NCI-H460 (cell line): ENCODE measurements at places on chromosomes 5 and 9.

- DNase-seq, result peak; percentile 54
Observed at GRCh38 chr5:93800988-93801811, 59.8 kb upstream of the POU5F2 start.

GRCh38 chr9:93183663-93184431, at the start of gene WNK2:
WNK2 (plus strand) TSS chr9:93184139; CDS start chr9:93184930, 791 bp downstream.
- peak; percentile 33 for DNase-seq

DNA sequence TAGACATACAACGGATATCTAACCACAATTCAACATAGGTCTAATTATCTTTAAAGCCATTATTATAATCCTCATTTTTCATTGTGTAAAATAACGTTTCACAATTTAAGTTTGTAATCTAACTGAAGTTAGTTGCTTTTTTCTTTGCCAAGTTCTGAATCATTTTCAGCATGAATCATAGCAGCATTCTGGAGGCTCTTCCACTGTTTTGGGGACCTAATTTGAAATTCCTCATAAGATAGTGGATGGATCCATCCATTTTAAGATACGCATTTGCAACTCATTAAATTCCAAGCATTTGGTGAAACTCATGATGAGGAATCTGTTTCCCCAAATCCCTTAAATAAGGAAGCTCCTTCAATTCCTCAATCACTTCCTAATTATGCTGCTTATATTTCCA, 447.1 kb upstream of the CDH10 start:
- no peak for DNase-seq

DNA sequence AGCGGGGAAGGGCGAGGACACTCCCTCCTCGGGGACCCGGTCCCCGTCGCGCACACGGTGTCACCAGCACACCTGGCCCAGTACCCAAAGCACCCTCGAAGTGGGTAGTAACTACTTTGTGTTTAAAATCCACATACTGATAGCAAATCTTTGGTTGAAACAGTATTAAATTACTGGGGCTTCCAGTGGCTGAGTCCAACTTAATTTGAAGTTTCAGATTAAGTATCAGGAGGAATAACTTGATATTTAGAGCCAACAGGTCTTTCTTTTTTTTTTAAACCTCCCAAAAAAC, 615 bp downstream of the ATG10 start:
- DNase-seq, result no peak

GRCh38 chr5:149387982-149388381, 8.9 kb upstream of the IL17B start:
- DNase-seq, result no peak

GRCh38 chr5:92977846-92978540, 603.0 kb downstream of the NR2F1-AS1 start:
- DNase-seq, result no peak

DNA sequence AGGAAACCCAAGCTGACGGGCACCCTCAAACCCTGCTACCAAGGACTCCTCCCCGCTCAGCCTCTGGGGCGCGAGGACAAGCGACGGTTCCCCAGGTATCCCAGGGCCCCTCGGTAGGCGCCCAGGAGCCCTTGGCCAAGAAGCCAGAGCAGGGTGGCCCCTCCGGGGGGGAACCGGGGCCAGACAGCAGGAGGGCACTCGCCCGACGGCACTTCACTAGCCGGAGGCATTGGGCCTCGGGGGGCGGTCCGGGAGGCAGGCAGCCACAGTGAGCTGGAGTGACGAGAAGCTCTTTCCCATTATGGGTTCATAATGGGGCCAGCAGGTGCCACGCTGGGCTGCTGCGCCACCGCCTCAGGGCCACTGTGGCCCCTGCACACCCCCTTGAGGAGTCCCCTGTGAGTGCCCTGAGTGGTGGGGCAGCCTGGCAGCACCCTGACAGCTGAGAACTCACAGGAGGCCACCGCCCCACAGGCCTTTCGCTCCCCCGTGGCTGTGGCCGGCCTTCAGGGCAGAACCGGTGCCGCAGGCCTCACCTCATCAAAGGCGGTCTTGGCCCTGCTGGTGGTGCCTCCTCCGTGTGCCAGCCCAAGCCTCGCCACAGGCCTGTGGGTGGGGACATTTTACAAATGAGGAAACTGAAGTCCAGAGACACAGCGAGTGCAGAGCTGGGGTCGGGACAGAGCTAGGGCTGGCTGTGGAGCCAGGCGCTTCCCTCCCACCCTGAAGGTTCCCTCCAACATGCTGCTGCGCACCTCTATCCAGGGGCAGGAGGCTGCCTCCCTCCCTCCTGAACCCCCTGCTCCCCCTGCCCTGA, 68.7 kb downstream of the PSMB7 start:
- no peak for DNase-seq

DNA sequence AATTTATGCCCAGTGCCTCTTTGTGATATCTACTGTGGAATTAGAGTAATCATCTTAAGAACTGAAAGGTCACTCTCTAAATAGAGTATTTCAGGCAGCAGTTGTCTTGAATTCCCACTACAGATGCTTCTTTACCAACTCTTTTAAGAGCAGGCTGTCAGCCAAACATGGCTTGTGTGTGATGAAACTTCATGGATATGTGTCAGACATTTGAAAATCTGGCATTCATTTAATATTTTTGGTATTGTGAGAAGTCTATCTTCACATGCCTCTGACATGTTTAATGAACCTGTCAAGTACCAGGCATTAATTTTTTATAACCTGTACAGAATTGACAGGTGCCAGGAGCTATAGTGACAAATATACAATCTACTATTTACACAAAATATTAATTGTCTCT, 318.6 kb downstream of the CDH9 start:
- DNase-seq, result no peak

- DNase-seq, result no peak
Observed at GRCh38 chr9:27377147-27377807, 80.3 kb upstream of the EQTN start.

- DNase-seq, result peak; percentile 68
Observed at GRCh38 chr5:108345541-108346171, 36.2 kb downstream of the FBXL17 start.

- DNase-seq, result peak; percentile 7
Observed at GRCh38 chr5:31270396-31270795, 76.9 kb downstream of the CDH6 start.

- no peak for DNase-seq
Observed at GRCh38 chr9:98432134-98432533, 176.7 kb upstream of the TBC1D2 start.

GRCh38 chr5:554284-554988, 30.2 kb upstream of the SLC9A3 start:
- DNase-seq, result no peak

DNA sequence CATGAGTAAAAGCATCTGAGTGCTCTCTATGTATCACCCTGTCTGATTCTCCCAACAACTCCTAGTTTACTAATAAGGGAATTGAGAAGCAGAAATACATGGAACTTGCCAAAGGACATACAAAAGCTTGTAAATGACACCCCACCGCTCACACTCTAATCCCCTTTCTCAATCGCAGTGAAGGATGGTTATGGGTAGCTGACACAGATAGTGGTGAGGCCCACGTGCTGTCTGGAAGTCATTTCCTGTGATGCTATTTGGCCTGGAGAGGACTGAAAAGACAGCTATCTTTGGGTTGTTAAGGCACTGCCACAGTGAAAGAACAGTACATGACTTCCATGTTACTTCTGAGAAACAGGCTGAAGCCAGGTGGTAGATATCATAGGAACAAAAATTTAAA, 117.0 kb downstream of the GLIS3 start:
- DNase-seq, result no peak

GRCh38 chr9:126853667-126854066, 6.8 kb upstream of the ZBTB34 start:
- DNase-seq, result no peak

DNA sequence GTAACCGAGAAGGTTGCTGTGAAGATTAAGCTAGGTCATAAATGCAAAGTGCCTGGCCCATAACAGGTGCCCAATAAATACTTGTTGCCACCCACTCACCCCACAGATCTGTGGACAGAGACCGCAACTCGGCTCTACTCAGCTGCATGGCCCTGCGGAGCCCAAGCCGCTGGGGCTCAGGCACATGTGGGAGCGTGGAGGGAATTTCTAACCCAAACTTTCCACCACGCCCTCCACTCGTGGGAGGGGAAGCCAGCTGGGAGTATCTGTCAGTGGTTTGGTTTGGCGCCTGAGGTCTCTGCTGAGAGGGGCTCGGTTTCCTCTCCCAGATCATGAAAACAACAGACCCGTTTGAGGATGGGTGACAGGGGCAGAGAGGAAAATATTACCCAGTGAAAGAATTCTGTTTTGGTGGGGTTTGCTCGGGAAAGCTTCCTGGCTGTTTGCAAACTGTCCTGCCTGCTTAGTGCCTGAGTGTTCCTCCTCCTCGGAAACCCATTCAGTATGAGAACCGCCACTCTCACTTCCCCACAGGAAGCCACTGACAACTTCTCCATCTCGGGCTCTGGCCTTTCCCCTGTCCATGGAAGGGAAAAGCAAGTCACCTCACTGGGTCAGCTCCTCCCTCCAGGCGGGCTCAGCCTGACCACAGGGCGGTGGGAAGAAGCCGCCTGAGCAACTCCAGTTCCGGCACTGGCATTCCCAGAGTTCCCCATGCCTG, 60.1 kb downstream of the RGS3 start:
- no peak for DNase-seq

GRCh38 chr5:126521130-126521529, 73.9 kb downstream of the ALDH7A1 start:
- DNase-seq, result no peak

DNA sequence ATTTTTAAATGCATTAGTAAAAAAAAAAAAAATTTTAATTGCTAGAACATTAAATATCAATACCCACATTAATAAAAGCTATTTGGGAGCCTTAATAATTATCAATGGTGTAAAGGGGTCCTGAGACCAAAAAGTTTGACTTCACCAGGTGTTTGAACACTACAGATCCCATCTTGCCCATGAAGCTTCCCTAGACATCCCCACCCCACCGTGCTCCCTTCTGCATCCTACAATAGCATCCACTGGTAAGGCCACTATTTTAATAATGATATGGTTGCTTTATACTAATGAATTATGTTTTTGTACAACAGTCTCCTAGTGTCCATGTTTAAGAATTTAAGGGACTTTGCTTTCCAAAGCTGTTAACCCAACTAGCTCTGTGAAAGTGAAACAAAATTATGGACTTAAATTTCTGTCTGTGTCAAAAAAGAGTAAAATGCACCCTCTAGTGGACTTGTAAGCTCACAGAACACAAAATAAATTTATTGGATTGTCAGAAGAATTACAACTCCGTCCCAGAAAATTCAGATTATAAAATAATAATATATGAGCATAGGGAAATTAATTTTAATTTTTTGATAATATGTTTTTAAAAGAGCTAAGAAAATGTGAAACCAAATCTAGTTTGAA, 76.0 kb downstream of the ARL15 start:
- DNase-seq, result peak; percentile 28

- DNase-seq, result no peak
Observed at GRCh38 chr5:133864711-133865110, 103.7 kb downstream of the C5orf15 start.

DNA sequence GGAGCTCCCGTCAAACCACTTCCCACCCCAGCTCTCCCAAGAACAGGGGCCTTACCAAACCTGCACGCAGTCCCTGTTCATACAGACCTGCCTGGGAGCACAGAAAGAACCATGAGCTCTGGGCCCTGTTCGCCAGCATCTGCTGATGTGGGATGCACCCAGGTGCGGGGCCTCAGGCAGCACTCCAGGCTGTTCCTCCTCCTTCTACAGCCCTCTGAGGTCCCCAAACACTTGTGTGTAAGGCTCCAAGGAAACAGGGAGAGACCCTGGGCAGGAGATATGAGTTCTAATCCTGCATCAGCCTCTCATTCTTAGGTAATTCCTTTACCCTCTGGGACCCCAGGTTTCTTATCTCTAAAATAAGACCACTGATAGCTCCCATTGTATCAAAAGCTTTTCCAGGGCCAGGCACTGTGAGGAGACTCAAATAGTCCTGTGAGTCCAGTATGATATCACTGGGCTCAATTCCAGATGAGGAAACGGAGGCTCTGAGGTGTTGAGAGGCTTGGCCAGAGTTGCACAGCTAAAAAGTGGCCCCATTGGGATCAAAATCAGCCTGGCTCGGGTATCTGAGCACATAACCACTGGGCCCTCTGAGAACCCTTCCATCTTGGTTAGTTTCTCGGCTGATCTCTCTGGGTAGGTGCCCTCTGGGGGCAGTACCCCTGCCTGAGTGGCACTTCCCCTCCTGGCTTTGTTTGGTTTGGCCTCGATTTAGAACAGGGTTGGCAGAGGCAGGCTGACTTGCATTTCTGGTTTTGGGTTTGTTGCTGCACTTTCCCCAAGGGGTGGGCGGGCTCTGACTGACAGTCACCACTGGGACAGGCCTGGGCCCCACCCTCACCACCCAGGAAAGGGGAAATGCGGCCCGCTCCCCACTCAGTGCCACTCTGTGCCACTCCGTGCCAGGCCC, 116.8 kb downstream of the RGS3 start:
- DNase-seq, result no peak

- DNase-seq, result peak; percentile 47
Observed at GRCh38 chr5:173925449-173926071, 37.4 kb downstream of the CPEB4 start.

DNA sequence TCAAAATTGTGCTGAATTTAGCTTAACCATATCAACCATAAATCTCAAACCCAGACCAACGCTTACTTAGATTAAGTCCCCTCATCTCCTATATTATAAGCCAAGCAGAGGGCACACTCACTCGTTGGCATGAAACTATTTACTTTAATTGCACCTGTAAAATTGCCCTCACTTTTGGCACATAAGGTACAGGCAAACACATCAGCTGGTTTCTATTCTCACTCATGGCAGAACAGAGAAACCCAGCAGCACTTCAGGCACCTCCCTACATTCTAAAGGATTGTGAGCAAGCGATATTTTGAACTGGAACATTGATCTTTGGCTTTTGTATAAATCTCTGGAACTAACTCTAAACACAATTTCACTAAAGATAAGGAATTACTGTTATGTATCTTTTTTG, 845.6 kb upstream of the CDH6 start:
- no peak for DNase-seq

DNA sequence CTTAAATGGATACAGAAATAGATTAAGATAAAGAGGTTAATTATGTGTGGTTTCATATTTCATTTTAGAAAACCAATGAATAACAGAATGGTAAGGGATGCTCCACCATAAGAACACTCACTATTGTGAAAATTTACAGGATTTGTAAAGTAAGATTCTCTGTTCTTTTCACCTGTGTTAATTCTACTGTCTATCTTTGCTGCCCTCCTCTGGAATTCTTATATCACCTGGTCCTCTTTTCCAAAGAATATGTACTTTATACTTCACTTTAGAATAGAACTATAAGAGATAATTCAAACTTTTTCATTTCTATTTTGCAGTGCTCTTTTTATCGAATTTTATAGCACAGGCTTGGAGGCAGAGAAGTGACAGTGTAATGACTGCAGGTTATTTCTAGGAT, 213.4 kb downstream of the LURAP1L start:
- DNase-seq, result no peak

DNA sequence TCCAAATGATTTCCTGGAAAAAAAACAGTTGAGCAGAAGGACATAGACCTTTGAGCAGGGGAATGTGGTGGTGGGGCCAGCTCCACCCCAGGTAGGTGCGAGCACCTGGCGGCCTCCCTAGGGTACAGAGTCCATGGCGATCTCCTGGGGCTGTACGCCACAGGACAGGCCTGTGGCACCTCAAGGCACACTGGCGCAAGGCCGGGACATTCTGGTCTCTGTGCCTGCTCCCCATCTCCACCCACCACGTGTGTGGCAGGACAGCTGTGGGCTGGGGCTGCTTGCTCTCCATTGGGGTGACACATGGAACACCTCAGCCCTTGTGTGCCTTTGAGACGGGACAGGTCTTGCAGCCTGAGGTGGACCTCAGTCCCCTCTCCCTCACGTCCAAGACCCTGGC, 25.2 kb downstream of the WNK2 start:
- no peak for DNase-seq

GRCh38 chr9:36820392-36820861, 213.6 kb downstream of the PAX5 start:
- DNase-seq, result no peak
